ENCODE measurements at places on chromosomes 5 and 9.

- DNase-seq, result no peak
Observed at GRCh38 chr9:109342878-109343277, 22.0 kb upstream of the EPB41L4B start.

- no peak for DNase-seq
Observed at GRCh38 chr9:95841377-95841776, 34.1 kb upstream of the ERCC6L2 start.

DNA sequence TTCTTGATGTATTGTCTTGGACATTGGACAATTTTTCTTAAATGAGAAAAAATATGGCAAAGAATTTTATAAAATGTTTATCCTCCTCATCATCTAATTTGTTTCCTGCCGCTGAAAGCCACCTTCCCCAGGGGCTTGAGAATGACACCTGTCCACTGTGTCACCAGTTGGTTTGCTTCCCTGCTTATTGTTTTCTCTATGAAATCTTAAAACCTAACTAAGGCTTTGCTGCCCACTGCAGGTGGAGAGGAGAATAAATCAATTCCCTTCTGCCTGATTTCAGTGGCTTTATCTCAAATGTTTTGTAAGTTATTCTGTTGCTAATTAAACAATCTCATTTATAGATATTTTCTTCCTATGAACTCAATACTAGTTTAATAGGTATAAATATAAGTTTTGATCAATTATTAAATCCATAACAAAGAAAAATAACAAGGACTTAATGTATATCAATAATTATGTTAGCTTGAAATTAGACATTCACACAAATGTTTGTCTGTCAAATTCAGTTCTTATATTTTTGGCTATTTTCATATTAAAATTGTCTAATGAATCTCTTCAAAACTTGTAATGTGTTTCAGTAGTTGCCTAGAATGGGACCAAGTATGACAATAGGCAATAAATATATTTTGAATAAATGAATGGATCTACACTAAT, 822.5 kb downstream of the PTPRD start:
- DNase-seq, result peak; percentile 1

- no peak for DNase-seq
Observed at GRCh38 chr9:132855904-132856303, 22.2 kb downstream of the AK8 start.

DNA sequence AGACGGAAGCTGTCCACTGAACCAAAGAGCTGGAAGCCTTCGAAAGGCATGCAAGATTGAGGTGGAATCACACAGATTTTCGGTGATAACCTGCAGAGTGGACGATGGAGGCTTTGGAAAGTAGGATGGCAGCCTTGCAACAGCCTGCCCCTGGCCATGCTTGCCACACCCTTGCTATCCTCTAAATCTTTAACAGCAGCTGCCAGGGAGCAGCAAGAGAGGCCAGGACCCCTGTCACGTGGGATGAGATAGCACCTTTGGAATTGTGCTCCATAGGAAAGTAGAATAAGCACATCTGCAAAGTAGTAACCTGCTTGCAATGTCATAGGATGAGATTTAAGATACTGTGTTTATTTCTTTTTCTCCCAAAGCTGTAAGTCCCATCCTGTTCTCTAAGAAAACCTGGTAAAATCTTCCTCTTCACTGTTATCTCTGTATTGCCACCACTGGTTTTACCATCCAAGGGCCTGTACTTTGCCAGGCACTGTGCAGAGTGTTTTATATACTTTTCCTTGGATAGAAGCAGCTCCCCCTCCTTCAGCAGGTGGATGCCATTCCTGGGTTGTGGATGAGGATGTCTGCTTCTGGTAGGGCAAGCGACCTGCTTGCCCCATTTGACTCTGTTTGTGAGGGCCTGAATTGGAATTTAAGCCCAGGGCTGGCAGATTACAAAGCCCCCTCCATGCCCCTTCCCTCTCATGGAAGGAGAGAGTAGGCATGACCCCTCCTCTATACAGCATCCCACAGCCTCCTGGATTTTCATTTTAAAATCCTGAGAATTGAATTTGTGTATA, 10.1 kb downstream of the TRIO start:
- no peak for DNase-seq

- DNase-seq, result no peak
Observed at GRCh38 chr5:138230261-138230660, 17.1 kb upstream of the CDC23 start.

GRCh38 chr5:95027151-95027721, 257.7 kb downstream of the MCTP1 start:
- DNase-seq, result no peak

DNA sequence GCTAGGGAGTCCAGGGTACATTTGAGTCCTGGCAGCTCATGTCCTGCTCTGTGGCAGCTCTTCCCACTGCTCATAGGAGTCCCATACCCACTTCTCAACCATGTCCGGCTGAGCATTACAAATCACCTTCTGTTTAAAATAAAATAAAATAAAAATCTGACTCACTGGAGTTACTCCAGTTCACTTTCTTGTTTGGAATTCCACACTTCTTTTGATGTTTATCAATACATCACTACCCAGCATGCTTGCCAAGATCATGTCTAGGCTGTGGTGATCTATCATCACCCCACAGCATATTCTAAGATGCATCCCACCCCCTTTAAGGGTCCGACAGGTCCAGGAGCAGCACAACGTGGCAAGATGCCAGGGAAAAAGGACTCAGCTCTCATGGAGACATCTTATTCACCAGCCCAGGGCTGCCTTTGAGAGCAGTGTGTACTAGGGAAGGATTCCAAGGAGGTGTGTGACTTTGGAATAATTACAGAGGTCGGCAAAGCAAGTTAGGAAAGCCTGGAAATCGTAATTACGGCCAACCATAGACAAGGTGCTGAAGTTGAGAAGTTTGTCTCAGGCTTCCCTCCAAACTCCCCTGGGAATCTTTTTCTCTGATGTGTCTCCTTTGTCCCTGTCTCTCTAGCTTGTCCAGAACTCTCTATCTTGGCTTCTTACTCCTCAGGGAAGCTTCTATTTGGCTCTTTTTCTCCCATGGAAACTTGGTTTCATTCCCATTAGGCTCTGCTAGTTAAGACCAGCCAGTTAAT, 111.4 kb upstream of the SLC1A3 start:
- DNase-seq, result no peak

DNA sequence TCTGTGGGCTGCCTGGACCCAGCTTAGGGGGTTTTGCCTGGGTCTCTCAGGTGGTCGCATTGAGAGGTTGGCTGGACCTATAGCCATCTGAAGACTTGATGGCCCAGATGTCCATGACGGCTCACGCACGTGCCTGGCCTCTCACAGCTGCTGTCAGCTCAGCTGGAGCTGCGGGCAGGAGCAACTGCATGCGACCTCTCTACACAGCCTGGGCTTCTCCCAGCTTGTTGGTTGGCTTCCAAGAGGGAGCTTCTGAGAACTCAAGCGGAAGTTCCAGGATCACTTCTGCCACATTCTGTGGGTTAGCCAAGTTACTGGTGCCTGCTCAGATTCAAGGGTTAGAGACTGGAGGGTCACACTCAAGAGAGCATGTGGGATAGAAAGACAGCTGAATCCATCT, 99.2 kb downstream of the DAPK1 start:
- no peak for DNase-seq

GRCh38 chr5:36744773-36745589, 131.6 kb upstream of the NIPBL start:
- DNase-seq, result no peak

- DNase-seq, result peak; percentile 71
Observed at GRCh38 chr9:87324613-87325194, 173.0 kb upstream of the DAPK1 start.

DNA sequence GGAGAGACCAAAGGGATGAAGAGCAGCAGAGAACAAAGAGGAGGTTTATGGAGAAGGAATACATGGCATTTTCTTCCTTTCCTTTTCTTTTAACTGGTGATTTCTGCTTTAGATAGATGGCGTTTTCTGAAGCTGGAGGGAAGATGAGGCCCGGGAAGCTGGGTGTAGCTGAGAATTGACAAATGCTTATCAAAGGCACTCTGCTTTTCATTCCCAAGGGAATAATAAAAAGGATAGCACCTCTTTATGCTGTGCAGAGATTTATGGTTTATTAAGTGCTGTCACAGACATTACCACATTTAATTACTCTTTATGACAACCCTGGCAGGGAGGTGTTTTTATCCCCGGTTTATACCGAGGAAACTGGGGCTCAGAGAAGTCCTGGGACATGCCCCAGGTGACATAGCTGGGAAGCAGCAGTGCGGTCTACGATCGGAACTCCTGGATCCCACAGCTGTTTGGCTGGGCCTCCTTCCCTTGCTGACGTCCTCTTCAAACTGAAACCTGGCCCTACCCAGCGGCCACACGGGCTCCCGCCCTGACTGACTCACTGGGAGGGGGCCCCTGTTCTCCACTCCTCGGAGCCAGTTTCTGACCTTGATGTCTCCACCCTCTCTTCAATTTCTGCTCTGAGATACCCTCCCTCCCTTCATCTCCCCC, 8.2 kb upstream of the EPB41L4B start:
- DNase-seq, result no peak

GRCh38 chr5:120096413-120096812, 367.7 kb upstream of the PRR16 start:
- no peak for DNase-seq

DNA sequence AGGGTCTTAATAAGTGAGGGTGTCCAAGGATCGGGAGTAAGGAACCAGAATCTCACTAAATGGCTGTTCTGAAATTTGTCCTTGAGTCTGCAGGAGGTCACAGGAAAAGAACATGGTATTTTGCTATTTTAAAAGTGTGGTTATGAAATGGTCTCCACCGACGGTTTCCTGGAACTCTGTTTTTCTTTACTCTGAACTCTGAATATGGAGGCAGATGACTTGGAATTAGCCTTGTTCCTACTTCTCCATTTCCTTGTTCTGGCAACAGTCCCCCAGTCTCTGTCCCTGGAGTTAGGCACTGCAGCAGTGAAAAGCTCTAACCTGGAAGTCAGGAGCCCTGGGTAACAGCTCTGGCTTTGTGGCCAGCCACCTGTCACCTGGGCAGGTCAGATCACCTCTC, 46.6 kb upstream of the C5orf58 start:
- DNase-seq, result no peak

- DNase-seq, result no peak
Observed at GRCh38 chr9:132903574-132904492, 25.1 kb downstream of the SPACA9 start.

DNA sequence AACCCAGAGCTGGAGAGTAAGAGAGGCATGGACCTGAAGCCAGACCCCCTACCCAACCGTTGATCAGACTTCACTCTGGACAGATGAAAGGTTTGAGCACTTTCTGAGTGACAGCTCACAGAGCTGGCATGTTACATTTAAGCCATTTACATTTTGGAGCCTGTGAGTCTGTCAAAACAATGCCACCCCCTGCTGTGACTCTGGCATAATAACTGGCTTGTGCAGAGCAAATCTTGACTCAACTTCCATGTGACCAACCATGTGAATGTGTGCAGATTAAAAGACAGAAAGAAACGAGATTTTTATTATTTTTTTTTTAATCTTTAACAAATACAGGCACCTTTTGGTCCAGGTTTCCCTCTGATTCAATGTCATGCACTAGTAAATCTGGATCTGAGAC, 48.5 kb downstream of the MFAP3 start:
- no peak for DNase-seq

GRCh38 chr9:87711857-87712800, 13.8 kb upstream of the CTSL start:
- DNase-seq, result peak; percentile 29

- no peak for DNase-seq
Observed at GRCh38 chr5:38323645-38324295, 65.4 kb downstream of the EGFLAM start.

- no peak for DNase-seq
Observed at GRCh38 chr5:181008136-181008535, 19.5 kb downstream of the BTNL3 start.

DNA sequence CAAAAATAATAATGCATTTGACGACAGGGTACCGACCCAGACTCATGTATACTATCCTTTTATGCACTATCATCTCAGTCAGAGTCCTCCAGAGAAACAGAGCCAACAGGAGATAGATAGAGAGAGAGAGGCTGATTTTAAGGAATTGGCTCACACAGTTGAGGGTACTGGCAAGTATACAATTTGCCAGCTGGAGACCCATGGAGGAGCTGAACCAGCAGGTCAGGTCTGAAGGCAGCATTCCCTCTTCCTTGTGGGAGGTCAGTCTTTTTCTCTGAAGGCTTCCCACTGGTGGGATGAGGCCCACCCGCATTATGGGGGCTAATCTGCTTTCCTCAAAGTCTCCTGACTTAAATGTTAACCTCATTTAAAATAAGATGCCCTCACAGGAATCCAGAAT, 17.3 kb upstream of the MED10 start:
- DNase-seq, result no peak

DNA sequence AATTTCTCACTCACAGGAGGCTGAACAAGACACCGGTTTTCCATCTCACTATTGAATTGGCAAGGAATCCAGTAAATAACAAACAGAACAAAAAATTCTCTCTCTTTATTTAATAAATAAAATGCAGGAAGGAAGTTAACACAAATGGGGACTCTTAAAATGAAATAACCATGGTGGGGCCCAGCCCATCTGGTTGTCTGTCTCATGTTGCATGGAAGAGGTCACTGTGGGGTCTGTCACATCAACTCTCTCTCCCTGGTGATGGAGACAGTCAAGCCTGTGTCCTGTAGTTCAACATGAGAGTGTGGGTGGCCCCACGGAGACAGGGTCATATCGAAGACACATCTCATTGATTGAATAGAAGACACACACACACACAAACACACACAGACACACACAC, 297.7 kb downstream of the IRX2 start:
- DNase-seq, result no peak

- no peak for DNase-seq
Observed at GRCh38 chr9:124008303-124008693, 3.3 kb upstream of the LHX2 start.

- no peak for DNase-seq
Observed at GRCh38 chr5:132850066-132850465, 16.2 kb downstream of the GDF9 start.

GRCh38 chr9:128162215-128163026, 2.4 kb downstream of the BBLN start:
- no peak for DNase-seq

- DNase-seq, result no peak
Observed at GRCh38 chr9:72597601-72598000, 76.2 kb downstream of the TMC1 start.

DNA sequence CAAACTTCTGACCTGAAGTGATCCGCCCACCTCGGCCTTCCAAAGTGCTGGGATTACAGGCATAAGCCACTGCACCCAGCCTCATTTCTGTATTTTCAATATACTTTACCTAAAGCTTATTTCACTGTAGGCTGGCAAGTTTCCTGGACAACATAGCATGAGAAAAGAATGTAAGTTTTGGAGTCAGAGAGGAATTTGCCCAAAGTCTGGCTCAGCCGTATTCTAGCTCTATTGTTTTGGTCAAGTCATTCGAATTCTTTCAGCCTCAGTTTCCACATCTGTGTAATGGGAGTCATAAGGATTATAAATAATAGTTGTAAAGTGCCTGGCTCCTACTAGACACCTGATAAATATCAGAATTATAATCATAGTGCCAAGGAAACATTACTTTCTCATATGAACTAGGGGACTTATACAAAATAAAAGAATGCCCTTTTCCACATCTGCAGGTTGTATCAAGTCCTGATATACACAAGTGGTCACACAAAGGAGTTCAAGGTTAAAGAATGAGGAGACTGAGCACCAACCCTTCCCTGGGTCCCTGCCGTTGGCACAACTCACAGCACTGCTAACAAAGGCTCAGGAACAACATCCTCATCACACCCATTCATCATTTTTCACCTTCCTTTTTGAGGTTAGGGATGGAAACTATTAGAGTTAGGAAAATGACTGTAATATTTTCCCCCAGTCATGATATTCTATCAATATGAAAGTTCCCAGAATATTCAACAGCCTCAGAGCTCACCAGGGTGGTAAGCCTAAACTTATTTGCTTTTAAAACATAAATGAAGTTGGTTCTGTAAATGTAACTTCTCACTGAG, 34.6 kb upstream of the RAI14 start:
- DNase-seq, result no peak
